Activated naive CD8-positive, alpha-beta T cell treated with anti-CD3 and anti-CD28 coated beads, Interleukin-2, amount 50 U/mL, for 16 hours (primary cell): ENCODE measurements at places on chromosomes 5 and 9.
A peak's percentile ranks its signal among the peaks of the same experiment; 100 is the strongest.

DNA sequence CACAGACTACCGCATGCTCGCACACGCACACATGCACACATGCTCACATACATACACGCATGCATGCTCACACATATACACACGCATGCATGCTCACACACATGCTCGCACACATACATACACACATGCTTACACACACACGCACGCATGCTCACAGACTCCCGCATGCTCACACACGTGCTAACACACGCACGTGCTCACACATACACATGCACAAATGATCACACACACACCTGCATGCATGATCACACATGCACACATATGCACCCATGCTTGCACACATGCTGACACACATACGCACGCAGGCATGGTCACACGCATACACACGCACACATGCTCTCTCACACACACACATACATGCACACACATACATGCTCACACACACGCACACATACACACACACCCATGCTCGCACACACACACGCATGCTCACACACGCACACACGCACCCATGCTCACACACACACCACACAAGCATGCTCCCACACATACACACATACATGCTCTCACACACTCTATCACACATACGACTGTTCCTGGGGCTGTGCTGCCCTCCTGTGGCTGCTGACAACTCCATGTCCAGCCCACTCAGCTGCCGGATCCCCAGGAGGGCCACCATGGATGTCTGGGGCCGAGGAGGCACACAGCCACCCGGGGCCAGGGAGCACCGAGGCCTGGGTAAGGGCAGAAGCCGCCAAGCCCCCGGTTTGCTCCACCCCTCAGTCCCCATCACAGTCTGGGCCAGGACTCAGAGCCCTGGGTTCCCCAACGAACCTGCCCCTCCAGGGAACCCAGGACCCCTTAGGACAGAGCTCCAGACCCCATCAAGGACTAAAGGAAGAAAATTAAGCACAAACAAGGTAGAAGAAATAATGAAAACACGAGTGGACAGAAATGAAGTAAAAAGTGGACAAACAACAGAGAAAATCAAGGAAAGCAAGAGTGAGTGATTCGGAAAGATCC lies 31.4 kb upstream of the EGFL7 start:
- peak; percentile 49 for DNase-seq

- DNase-seq, result no peak
Observed at GRCh38 chr5:88780736-88781135, 102.2 kb downstream of the MEF2C start.

DNA sequence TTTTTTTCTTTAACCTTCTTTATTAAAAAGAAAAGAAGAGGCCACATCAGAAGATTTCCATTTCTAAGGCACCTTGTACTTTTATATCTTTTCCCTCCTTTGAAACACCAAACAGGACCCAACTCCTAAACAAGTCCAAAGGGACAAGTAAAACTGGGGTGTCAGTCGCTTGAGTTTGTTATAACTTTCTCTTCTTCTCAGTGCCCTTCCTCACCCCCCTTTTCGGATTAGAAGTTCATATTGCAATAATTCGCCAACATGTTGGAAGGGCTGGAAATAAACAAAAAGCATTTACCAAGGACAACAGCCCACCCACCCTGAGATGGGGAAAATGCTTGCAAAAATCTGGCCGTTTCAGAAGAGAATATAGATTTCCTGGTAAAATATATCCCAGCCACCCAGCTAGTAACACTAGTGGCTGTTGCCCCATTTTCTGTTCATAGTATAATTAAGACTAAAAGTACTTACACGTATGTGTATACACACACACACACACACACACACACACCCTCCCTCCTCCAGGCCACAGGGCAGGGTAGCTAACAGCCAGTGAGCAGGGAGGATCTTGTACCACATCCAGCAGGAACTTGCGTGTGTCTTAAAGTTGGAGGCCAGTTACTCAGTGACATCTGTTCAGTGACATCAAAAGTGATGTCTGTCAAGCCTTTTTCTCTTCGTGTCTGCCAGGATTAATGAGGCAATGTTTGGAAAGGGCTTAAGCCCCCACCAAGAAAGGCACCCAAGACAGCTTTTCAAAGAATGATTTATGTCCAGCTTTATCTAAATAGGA lies 149.1 kb upstream of the KLF4 start:
- DNase-seq, result no peak

DNA sequence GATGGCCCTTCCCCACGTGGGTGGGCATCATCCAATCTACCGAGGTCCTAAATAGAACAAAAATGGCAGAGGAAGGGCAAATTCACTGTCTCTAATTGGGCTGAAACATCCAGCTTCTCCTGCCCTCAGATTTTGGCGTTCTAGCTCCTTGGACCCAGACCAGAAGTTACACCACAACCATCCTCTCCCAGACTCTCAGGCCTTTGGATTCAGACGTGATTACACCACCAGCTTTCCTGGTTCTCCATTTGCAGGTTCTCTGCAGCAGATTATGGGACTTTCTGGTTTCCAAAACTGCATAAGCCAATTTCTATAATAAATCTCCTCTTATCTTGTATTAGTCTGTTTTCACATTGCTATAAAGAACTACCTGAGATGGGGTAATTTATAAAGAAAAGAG lies 73.6 kb upstream of the STARD4 start:
- DNase-seq, result no peak

DNA sequence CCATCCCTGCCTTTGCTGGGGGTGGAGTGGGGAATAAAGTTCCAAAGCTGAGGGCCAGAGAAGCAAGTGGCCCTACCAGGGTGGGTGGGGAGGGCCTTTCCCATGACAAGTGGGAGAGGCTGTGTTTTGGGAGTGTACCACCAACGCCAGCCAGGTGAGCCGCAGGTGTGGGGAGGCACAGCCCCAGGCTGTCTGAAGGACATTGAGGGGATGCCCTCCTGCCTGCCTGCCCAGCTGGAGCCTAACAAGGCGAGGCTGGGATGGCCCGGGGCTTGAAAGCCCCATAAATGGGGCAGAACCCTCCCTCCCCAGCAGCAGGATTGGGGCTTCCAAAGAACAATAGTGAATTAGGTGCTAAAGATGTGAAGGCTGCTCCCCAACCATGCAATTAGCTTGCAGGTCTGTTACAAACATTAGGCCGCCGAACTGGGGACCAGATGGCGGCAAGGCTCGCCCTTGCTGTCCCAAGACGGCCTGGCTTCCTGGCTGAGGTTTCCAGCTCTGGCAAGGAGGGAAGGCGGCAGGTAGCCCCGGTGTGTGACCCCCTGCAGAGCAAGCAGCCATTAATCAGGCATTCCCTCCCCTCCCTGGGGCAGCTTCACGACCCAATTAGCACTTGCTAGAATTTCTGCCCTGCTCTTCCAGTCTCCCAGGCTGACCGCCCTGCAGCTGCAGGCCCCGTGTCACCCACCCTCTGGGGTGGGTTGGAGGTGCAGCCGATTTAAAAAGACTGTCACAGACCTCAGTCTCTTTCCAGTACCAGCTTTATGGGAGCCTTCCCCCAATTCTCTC lies 42.9 kb downstream of the FGF18 start:
- DNase-seq, result no peak

- DNase-seq, result no peak
Observed at GRCh38 chr5:124628721-124629596, 117.5 kb downstream of the ZNF608 start.

DNA sequence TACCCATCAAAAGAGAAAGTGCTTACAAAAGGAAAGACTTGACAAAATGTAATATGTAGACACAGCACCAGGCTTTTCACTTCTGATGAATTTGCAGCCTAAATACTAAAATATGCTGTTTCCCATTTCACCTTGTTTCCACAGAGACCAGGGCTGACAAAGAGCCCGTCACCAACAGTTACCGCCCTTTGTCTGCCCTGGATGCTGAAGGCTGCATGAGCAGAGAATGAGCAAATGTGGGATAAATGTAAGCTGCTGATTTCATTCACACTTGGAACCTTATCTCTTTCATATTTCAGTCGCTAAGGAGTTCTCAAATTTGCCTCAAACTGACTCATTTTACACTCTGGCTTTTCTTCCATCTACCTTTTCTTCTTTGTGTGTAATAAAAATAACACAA lies 213.9 kb downstream of the TMEM167A start:
- no peak for DNase-seq

DNA sequence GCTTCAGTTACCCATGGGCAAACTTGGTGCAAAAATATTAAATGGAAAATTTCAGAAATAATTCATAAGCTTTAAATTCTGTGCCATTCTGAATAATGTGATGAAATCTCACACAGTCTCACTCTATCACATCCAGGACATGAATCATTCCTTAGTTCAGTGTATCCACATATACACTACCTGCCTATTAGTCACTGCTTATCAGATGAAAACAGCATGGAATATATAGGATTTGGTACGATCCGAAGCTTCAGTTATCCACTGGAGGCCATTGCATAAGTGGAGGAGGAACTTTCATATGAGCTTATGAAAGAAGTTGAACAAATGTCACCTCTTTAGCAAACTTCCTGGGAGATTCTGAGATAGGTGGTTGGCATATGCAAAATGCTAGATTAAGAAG lies 64.2 kb downstream of the GAPVD1 start:
- DNase-seq, result no peak

GRCh38 chr9:89519366-89519805 lies 21.5 kb upstream of the SEMA4D start:
- DNase-seq, result no peak

- DNase-seq, result no peak
Observed at GRCh38 chr5:34742061-34742460, 85.9 kb downstream of the RAI14 start.

- DNase-seq, result no peak
Observed at GRCh38 chr9:88523056-88523455, 11.9 kb upstream of the NXNL2 start.

GRCh38 chr9:132880324-132880661 lies 1.6 kb downstream of the SPACA9 start:
- no peak for DNase-seq

DNA sequence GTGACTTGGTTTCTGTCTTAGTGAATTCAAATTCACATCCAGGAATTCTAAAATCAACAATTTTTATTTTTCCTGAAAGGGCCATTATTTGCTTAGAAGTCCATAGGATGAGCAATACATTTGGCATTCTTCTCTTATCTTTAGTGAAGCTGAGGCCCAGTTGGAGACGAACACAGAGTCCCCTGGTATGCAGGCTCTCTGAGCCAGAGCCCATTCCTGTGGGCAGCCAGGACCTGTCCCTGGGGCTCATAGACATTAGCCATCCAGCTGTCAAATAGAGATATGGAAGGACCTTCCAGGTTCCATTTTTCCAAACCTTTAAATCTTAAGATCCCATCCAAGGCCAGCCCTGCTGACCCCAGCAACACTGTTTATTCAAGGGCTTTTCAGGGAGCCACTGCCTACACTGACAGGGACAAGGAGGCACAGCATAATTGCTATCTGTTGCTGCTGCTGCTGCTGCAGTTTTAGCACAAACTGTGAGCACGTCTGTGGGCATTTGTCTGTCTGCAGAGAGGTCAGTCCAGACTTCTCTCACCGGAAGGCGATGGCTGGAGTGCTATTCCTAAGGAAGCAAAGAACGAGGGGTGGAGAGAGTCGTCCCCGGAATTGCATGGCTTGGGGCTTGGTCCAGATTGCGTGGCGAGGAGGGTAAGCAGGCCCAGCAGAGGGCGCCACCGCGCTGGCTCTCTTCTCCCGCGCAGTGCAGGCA lies 639.0 kb downstream of the CCDC171 start:
- DNase-seq, result peak; percentile 17

DNA sequence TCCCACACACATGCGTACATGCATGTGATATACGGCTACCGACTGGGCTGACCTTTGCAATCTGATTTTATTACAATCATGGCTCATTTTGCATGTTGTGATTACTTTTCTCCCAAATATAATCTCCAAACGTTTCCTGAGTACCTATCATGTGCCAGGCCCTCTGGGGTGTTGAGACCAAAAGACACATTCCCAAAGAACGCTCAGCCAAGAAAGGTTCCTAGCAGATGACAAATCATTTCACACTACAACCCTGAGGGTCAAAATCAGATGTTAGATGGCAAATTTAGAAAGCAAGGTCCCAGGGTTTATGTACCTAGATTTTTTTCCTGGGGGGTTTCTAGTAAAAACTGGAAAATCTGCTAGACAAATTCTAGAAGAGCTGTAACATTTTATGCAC lies 32.4 kb upstream of the SLC25A51 start:
- DNase-seq, result no peak

DNA sequence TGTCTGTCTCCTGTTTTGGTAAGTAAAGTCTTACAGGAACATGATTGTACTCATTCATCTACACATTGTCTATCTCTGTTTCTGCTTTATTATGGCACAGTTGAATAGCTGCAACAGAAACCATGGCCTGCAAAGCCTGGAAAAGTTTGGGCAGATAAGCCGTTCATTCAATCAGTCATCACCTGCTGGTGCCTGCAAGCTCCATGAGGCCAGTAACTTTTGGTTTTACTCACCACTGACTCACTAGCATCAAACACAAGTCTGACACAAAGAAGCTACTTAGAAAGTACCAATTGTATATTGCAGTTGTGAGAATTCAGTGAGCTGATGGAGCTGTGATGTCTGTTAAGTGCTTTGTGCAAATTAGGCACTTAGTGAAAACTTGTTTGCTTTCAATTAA lies 373.6 kb upstream of the SGCD start:
- DNase-seq, result no peak

DNA sequence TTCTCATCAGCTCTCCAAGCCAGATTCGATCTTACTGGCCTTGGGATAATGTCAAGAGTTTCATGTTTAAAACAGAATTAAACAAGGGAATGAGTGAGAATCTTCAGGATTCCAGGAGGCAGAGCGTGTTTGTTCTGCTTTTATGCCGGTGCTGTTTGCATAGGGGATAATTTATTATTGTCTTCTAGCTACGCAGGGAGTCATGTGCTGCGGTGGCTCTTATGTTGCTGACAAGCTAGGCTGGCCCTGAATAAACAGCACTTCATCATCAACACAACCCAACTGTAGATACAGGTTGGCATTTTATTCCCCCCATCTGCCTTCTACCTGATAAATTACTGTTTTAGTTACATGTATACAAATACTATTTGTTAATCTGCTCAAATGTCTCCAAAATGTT lies 47.1 kb upstream of the PCA3 start:
- no peak for DNase-seq

DNA sequence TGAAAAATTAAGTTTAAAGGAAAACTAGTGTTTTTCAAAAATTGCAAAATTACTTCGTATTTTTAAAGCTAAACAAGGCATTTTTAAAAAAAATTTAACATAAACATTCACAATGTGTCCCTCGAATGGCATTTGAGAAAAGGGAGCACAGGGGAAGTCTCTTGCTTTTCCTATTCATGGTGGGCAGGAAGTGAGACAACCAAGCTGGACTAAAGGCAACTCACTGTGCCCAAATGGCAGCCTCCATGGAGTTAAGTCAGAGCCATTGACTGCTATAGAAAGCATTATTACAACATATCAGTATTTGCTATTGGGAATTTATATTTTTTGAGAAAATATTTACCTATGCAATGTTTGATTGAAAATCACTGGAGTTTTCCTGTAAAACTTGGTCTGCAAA lies 8.3 kb downstream of the HNRNPH1 start:
- DNase-seq, result no peak
